Activated naive CD4-positive, alpha-beta T cell treated with anti-CD3 and anti-CD28 coated beads, Interleukin-2, amount 10 ng/mL, durations not matched to agents 7 days and 5 days (primary cell): ENCODE measurements at places on chromosomes 2 and 18.

DNA sequence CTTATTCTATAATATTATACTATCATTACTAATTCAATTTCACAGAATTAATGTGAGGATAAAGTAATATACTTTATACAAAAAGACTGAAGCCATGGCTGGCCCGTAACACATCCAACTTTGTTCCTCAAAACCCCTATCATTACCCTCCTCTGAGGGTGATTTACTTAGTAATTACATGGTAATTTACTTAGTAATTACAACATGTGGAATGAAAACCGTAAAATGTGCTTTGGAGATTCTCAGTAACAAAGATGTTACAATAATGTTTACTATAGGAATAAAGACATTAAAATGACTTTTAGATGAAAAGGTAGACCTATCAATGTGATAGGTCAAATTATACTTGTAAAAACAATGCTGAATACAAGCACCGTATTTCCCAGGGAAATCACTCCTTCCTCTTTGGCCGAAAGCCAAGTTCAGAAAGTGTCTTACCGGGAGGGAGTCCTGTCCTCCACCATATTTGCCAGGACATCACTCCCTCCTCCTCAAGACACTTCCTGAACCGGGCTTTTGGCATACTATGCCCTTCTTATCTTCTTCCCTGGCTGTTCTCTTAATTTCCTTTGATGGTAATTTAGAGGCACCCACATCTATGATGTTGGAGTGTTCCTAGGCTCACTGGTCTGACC, 1047.8 kb downstream of the SOCS6 start:
- no peaks in the 10 kb centered on the region for H3K4me1 ChIP-seq
- no peak for DNase-seq
- no peaks in the 10 kb centered on the region for H3K36me3 ChIP-seq
- H3K27me3 ChIP-seq: no peaks in the 10 kb centered on the region
- H3K4me3 ChIP-seq: no peak overlapping the region

- H3K27ac ChIP-seq: no peak overlapping the region
- DNase-seq: no peak
- H3K36me3 ChIP-seq: peaks cover 4% of the 10 kb centered on the region
- H3K27me3 ChIP-seq: no peaks in the 10 kb centered on the region
These were observed 23.9 kb downstream of the DOK1 start for GRCh38 chr2:74578408-74578807.

GRCh38 chr2:60350791-60351190, 202.7 kb downstream of the BCL11A start:
- H3K27ac ChIP-seq: no peak overlapping the region
- H3K36me3 ChIP-seq: no peaks in the 10 kb centered on the region
- H3K4me3 ChIP-seq: no peak overlapping the region
- no peak for DNase-seq

DNA sequence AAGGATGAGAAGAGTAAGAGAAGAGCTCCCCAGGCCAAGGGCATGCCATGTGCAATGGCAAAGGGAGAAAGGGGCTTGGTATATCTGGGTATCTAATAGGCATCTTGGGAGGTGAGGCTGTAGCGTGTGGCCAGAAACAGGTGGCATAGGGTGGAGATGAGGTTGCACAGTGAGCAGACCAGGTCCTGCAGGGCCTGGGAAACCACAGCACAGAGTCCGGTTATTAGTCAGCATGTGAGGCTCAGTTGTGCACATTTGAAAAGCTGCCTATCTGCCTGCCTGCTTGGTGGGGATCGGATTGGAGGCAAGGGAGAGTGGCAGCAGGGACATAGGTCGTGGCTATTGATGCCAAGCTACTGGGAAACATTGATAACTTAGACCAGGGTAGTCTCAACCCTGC, 190.6 kb downstream of the TPGS2 start:
- H3K36me3 ChIP-seq: no peaks in the 10 kb centered on the region
- H3K27ac ChIP-seq: no peak overlapping the region
- no peaks in the 10 kb centered on the region for H3K4me1 ChIP-seq
- peaks cover 3% of the 10 kb centered on the region for H3K27me3 ChIP-seq
- no peak for DNase-seq

DNA sequence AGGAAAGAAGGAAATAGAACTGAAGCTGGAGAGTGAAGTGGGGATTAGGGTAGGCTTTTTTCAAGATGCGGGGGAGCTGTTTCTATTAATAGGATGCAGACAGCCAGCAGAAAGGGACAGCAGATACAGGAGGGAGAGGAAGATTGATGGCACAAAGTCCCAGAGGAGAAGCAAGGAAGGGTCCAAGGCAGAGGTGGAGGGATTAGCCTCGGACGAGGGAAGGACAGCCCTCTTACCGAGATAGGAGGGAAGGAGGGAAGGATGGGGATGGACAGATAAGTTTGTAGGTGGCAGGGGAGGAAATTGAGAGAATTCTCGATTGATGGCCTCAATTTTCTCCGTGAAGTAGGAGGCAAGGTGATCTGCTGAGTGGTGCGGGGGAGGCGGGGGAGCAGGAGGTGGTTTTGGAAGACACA, 317.4 kb downstream of the AGPS start:
- H3K36me3 ChIP-seq: no peaks in the 10 kb centered on the region
- no peaks in the 10 kb centered on the region for H3K4me1 ChIP-seq
- no peak for DNase-seq
- H3K4me3 ChIP-seq: no peak overlapping the region

GRCh38 chr2:153235516-153235915, 243.0 kb downstream of the RPRM start:
- no peak overlapping the region for H3K4me3 ChIP-seq
- H3K27ac ChIP-seq: peak overlapping the region; percentile 74
- peak; percentile 42 for DNase-seq
- H3K4me1 ChIP-seq: peaks cover 13% of the 10 kb centered on the region
